ENCODE measurements at places on chromosomes 5 and 9. TPM values are rescaled to one million over a fixed set of nuclear protein-coding genes. Genes with fewer than 3 reads are reported as not detected.

Gene ADAMTS2
- 0.09 TPM for total RNA-seq

Gene NMUR2
- 0.09 TPM for total RNA-seq

Gene PIP5KL1
- total RNA-seq = 2.0 TPM

Gene CARD9
- total RNA-seq = 1.3 TPM

Gene TAF11L10
- not detected for total RNA-seq

Gene BTNL3
- total RNA-seq = not detected

Gene TRIM7
- 40.3 TPM for total RNA-seq

Gene BAAT
- 0.23 TPM for total RNA-seq

Gene ADAMTSL1
- 0.13 TPM for total RNA-seq

Gene SCGB3A1
- not detected for total RNA-seq
